ENCODE measurements at places on chromosomes 13 and 19.

GRCh38 chr13:75103976-75104375 lies 378.0 kb downstream of the TBC1D4 start:
- no peak for DNase-seq

DNA sequence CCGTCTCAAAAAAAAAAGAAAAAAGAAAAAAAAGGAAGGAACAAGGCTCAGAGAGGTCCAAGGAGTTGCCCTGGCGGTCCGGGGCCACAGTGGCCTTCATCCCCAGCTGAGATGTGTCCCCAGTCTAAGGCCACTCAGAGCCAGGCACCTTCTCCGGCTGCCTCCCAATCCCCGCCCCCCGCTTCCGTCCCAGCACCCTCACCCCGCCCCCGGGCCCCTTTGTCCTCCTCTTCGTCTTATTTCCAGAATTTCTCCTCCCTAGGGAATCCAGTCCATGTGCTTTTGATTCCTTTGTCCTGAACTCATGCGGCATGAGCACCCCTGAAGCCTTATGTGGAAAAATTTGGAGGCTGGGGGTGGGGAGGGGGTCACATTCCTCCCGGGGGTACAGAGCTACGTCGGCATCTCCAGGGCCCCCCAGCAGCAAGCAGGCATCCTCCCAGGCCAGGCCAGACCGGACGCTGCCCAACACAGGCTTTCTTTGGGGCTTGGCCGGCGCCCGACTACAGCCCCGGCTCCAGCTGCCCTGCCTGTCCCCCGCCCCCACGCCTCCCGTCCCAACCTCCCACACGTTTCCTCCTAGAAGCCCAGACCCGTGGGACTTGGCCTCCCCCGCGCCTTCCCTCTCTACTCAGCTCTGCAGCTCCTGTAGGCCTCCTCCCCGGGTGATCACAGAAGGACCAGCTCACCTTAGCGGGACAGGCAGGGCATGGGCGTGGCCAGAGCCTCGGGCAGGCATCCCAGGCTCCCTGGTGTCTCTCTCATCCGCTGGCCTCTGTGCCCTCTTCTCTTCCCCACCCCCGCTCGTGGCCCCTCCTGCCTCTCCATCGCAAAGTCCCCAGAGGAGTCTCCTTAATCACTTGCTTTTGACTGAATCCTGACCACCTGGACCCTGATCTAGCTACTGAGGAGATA lies 17.8 kb upstream of the ADGRE5 start:
- DNase-seq, result no peak

DNA sequence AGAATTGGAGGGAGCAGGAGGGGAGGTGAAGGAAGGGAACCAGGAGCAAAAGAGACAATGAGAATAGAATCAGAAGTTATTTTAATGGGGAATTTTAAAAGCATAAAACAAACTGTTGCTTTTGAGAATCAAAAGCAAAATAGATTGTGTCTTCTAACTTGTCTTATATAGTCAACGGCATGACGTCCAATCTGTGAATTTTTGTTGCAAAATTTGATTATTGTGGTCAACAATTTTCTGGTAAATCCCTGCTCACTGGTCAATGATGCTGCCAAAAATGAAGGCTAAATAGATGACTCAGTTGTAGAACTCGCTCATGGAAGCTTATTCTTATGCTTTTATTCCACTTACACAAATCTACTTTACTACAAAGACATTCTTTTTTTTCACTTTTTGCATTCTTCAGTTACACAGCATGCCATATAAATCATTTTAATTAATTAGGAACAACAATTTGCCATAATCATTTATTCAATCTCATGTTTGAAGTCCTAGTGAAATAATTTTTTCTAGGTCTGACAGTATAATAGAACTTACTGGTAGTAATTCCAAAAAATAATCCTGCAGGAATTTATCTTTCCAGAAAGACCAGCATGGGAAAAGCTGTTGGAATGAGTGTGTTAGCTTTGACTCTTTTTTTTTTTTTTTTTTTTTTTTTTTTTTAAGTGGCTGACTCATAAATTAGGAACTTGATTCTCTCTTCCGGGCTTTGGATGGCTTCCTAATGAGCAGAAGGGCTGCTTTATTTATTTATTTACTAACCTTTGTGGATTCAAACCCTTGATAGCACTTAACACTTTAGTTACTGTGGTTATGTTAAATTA lies 256.9 kb downstream of the SPRY2 start:
- no peak for DNase-seq

DNA sequence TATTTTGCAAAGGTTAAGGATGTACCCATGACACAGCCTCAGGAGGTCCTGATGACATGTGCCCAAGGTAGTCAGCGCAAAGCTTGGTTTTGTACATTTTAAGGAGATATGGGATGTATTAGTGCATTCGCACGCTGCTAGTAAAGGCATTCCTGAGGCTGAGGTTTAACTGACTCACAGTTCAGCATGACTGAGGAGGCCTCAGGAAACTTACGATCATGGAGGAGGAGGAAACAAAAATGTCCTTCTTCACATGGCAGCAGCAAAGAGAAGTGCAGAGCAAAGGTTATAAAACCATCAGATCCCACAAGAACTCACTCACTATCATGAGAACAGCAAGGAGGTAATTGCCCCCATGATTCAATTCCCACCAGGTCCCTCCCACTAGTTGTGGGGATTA lies 1017.4 kb downstream of the EFNB2 start:
- no peak for DNase-seq

DNA sequence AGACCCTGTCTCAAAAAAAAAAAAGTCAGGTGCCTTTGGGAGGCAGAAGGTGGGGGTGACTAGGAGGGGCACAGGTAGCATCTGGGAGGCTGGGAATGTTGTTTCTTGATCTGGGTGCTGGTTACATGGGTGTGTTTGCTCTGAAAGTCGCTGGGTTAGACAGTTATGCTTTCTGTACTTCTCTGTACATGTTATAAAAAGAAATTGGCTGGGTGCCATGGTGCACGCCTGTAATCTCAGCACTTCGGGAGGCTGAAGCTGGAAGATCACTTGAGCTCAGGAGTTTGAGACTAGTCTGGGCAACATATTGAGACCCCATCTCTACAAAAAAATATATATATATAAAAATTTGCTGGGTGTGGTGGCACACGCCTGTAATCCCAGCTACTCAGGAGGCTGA lies 15.1 kb downstream of the NOSIP start:
- no peak for DNase-seq

- no peak for DNase-seq
Measured at GRCh38 chr19:51002542-51003311, 1.3 kb upstream of the KLK8 start.

DNA sequence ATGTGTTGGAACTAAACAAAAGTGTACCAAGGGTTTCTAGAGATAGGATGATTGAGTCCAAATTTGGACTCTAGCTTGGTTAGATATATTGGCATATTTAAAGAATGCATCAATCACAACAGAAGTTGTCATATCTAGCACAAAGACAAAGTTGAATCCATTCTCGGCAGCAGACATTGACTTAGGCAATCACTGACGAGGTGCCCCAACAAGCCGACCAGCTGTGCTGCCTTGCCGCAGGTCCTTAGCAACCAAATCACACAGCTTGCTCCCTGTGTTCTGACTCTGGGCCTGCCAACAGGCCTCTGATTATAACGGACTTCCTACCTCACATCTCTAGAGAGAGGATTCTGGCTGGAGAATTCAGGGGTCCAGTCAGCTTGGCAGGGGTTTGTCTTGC lies 208.7 kb downstream of the MTUS2 start:
- DNase-seq, result no peak

DNA sequence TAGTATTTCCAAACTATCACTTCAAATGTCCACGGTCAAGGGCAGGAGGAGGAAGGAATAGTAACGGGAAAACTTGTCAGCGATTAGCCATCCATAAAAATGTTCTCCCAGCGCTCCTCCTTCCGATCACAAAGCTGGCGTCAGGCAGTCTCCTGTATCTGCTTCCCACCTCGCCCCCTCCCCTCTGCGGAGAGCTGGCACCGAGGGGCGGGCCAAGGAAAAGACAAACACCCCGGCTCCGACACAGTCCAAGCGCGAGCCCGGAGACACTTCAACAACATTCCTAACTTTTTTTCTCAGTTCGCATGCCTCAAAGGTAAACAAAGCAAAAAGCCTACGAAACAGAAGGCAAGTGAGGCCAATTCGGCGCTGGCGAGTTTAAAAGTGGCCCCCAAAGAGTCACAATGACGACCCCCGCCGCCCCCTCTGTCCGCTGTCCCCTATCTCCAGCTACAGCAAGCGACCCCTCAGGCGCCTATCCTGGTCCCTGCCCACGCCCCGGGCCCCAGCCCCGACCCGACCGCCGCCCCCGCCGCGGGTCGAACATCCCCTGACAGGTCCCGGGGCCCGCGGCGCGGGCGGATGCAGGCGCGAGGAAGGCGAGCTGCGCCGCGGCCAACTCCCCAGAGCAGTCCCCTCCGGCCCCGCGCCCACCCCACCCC lies 736 bp downstream of the SMAD9 start:
- DNase-seq, result no peak

DNA sequence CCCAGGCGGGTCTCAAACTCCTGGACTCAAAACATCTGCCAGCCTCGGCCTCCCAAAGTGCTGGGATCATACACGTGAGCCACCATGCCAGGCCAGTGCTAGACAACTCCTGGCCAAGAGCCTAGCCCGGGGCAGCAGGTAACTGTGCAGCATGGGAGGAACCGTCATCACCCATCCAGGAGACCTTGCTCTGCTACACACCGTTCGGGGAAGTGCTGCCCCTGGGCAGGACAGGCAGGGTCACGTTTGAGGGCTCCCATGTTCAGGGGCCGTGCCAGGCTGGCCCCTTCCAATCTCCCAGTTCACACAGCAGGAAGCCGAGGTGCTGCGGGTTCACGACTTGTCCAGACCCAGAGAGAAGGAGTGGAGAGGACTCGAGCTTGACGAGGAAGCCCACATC lies 35.1 kb downstream of the NAXD start:
- no peak for DNase-seq

DNA sequence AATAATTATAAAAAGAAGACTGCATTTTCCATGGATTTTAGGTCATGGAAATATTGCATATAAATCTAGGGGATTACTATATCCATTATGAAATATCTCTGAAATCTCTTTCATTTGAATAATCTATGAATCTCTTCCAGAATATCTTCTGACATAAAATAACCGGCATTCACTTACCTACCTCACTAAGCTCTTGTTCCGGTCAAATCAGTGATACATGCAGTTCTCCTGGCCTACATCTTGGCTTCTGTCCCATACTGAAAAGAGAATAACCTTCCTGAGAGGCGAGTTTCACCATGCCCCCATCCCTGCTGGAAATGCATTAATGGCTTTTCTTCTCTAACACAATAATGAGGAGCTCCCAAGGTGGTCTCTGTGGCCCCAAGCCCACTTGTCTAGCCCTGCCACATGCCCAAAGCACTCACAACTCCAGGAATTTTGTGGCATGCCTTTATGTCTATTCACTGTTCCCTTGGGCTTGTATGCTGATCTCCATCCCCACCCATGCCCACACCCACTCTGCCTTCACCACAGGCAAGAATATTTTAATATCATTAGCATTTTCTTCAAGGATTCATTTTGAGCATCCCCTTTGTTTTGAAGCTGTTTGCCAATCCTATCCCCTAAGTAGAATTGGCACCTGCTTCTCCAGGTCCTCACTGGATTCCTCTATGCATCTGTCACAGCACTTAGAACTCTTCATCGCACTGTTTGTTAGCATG lies 401.6 kb downstream of the COG6 start:
- no peak for DNase-seq

DNA sequence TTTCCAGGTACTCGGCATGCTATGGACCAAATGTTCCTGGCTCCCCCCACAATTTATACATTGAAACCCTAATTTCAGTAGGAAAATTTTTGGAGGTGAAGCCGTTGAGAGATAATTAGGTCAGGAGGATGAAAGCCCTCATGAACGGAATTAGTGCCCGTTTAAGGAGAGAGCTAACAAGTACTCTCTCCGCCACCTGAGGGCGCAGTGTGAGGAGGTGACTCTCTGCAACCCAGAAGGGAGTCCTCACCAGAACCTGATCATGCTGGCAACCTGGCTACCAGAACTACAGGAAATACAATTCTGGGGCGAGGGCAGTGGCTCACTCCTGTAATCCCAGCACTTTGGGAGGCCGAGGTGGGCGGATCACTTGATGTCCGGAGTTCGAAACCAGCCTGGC lies 397.8 kb downstream of the SLITRK5 start:
- DNase-seq, result no peak

DNA sequence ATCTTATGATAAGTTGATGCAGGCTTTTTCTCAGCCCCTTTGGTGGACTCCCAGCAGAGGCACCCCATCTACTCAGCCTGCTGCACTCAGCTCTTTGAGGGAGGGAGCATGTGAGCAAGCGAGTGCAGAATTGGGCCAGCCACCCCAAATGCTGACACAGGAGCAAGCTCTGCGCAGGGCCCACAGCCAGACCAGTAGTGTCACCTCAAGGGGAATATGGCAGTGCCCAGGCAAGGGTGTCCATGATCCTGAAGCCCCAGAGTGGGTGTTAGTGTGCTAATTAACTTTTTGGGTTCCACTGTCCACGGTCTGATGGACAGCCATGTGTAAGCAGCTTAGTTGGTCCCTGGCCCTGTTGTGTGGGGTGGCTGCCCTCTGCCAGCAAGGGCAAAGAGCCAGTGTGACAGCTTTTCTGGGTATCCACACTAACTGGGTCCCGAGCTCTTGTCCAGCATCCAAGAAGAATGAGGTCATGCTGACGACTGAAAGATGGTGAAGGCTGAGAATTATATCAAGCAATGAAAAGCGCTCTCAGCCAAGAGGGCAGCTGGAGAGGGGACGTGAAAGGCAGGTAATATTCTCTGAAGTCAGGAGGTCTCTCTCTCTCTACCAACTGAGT lies 898.3 kb upstream of the PCDH9 start:
- DNase-seq, result no peak

- DNase-seq, result no peak
Measured at GRCh38 chr13:82847595-82847994, 1034.7 kb downstream of the SLITRK1 start.

GRCh38 chr13:74056801-74057542 lies 77.2 kb downstream of the KLF12 start:
- no peak for DNase-seq

GRCh38 chr13:46759846-46760245 lies 37.1 kb downstream of the ESD start:
- DNase-seq, result no peak

- no peak for DNase-seq
Measured at GRCh38 chr13:106762708-106763107, 194.8 kb upstream of the ARGLU1 start.

DNA sequence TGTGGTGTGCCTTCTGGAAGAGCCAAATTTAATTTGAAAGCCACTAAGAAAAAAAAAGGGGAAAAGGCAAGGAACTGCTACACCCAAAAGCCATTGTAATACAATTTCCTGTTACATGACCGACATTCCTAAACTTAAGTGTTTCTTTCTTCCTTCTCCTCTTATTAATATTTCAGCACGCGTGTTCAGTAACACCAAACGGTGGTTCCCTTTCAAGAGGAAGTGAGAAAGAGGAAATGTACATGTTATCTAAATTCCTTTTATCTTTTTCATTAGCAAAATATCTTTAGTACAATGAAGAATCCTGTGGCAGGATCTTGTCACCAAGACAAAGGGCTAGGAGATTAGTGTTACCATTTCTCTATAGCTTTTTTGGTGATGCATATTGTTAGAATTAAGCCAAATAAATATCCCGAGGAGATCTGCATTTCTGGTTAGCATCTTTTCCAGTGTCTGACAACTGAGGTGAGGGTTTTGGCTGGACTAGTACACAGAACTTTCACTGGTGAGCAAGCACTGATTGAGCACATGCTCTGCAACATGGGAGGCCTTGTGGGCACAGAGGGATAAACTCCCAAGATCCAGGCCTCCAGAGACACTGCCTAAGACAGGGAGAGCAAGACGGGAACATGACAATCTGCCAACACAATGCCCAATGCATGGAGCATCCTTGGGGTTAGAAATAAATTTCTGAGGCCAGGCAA lies 22.1 kb downstream of the LATS2 start:
- no peak for DNase-seq

Data from stimulated activated CD4-positive, alpha-beta T cell treated with anti-CD3 and anti-CD28 coated beads, Interleukin-12 subunit alpha, Interleukin-12 subunit beta, amount 100 ng/mL, for 24 hours (primary cell).